ENCODE measurements at places on chromosomes 12 and 14. TPM values are rescaled to one million over a fixed set of nuclear protein-coding genes. Genes with fewer than 3 reads are reported as not detected.

Gene AMN
- 4.2 TPM for total RNA-seq

Gene MIP
- total RNA-seq: not detected

Gene CMA1
- total RNA-seq: not detected

Gene CHGA
- not detected for total RNA-seq
